ENCODE measurements at places on chromosomes 1 and 21.
A peak's percentile ranks its signal among the peaks of the same experiment; 100 is the strongest.

DNA sequence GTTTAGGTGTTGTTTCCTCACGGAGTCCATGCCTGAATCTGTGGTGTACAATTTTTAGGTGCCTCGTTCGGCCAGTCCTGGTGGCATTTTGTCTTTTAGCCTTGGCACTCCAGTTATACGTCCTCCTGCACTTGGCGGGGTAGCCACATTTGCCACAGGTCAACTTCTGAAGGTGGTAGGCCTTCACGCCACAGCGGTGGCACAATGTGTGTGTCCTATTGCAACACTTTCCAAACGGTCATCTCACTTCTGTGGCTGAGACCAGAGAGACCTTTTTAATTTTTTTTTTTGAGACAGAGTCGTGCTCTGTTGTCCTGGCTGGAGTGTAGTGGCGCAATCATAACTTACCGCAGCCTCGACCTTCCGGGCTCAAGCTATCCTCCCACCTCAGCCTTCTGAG, 49.1 kb downstream of the CAMTA1 start:
- DNase-seq = no peak

GRCh38 chr1:36728051-36728450, 245.3 kb upstream of the CSF3R start:
- DNase-seq = no peak

DNA sequence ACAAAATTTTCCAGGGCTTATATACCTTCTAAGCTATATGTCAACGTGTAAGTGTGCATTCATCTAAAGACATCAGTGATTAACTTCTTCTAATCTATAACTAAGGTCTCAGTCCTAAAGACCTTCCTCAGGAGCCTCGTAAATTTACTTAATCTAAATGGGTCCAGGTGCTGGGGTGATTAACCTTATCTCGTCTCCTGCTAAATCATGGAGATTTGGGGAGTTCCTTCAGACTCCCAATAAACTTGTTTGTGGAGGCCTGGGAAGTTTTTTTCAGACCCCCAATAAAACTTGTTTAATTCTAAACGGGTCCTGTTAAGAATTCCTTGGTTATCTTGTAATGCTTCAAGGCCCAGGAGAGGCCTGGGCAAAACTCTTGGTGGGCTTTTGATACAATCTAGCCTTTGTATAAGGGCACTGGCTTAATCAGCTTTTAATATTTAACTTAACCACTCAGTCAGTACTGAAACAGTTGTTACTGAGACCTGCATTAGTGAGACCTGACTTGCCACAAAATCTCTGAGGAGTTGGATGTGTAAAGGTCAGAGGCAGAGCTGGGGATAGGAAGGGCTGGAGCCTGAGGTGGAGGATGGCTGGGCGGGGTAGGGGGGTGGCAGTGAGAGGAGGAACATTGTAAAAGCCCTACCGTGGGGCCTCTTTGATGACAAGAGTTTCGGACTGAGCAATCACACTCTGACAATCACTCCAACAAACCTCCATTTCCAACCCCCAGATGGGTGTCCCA, 6.2 kb upstream of the HMGCS2 start:
- no peak for DNase-seq

DNA sequence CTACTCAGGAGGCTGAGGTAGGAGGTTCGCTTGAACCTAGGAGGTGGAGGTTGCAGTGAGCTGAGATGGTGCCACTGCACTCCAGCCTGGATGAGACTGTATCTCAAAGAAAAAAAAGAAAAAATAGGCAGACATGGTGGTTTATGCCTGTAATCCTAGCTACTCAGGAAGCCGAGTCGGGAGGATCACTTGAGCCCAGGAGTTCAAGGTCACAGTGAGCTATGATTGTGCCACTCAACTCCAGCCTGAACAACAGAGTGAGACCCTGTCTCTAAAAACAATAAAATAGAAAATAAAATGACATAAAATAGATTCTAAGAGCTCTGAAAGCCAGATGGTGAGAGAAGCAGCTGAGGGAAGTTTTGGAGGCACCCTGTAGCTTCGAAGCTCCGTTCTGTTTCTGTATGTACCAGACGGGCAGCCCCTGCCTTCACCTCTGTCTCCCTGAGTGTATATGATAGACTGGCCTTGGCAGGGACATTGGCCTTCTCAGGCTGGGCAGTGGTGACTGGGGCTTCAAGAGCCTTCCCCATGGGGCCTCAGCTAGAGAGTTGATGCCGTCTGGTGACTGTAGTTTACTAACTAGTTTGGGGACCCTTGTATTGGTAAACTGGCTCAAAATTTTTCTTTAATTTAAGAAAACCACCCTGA, 54.4 kb upstream of the SPOCD1 start:
- no peak for DNase-seq

GRCh38 chr1:68808351-68808750, 311.5 kb upstream of the DEPDC1 start:
- no peak for DNase-seq

- DNase-seq = no peak
Measured at GRCh38 chr1:178916448-178917174, 45.7 kb upstream of the ANGPTL1 start.

DNA sequence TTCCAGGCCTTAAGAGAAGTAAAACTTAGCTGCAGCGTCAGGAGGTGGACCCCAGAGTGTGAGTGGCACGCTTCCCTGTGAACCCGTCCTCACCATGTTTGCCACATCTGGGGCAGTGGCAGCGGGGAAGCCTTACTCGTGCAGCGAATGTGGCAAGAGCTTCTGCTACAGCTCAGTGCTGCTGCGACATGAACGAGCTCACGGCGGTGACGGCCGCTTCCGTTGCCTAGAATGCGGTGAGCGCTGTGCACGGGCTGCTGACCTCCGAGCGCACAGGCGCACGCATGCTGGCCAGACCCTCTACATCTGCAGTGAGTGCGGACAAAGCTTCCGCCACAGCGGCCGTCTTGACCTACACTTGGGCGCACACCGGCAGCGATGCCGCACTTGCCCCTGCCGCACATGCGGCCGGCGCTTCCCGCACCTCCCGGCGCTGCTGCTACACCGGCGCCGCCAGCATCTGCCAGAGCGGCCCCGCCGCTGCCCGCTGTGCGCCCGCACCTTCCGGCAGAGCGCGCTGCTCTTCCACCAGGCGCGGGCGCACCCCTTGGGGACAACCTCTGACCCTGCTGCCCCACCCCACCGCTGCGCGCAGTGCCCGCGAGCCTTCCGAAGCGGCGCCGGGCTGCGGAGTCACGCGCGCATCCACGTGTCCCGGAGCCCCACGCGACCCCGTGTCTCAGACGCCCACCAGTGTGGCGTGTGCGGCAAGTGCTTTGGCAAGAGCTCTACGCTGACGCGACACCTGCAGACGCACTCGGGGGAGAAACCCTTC, 9.3 kb downstream of the ZNF672 start:
- DNase-seq = no peak

DNA sequence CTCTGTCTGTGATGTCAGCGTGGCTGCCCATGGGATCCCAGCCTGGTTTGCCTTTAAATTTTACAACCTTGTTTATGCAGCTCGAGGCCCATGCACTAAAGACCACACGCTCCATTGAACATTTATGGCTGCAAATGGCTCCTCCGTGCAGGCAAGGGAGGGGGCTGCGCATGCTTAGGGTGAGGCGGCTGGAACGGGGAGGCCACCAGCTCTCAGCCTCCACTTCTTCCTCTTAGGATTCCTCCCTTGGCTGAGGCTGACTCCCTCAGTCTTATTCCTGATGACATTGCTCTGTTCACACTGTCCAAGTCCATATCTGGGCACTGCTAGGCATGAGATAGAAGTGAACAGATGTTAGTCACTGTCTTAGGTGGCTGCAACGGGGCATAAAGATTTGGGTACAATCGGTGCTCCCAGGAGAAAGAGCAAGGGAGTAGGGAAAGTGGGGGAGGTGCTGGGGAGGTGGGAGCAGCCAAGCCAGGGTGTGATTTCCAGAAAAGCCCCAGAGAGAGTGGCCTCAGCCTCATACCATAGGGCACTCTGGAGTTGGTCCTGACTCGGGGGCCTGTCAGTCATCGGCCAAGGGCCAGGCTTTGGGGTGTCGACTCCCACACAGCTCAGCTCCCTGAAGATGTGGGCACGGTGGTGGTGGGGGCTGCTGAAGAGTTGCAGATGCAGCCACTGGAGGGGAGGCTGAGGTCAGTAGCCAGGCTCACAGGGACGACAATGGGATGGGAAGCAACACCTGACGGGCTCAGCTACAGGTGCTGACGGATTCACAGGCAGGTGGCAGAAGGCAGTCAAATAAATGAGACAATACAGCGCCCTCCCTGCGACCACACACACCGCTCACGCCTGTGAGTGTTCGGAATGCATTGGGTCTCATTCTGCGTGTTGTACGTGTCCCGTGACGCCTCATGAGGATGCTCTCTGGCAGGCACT, 37.3 kb upstream of the ACTL8 start:
- no peak for DNase-seq

- DNase-seq = peak; percentile 55
Measured at GRCh38 chr1:103529746-103530145, 4.2 kb downstream of the RNPC3 start.

DNA sequence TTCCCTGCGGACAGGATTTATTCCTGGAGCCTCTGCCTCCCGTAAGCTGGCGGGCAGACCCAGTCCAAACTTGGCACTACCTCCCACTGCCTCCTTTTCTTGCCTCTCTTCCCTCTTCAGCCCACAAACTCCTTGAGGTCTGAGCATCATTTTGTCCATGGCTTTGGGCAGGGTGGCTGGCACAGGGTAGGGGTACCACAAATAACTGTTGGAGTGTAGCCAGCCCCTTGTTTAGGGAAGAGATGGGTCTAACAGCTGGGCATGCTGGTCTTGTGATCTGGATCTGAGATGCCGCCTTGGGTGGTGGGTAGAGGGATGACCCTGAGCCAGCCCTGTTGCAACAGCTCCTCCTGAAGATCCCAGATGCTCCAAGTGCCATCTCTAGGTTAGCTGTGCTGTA, 71.4 kb upstream of the CLDN14 start:
- no peak for DNase-seq

DNA sequence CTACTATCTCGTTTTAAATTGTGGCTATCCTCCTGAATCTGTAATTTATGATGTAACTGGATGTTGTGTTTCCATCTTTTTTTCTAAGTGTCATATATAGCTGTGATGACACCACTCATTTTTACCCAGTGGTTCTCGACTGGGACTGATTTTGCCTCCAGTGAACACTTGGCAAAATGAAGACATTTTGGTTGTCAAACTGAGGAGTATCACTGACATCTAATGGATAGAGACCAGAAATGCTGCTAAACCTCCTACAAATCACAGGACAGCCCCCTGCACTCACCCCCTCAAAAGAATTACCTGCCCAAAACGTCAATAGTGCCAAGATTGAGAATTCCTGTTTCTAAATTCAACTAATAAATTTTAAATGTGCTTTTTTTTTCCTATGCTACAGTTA, 1.9 kb downstream of the TRMT13 start:
- DNase-seq = no peak

GRCh38 chr21:15009837-15010363, 54.9 kb downstream of the NRIP1 start:
- no peak for DNase-seq

GRCh38 chr21:44792702-44793591, 8.7 kb downstream of the UBE2G2 start:
- DNase-seq = peak; percentile 39

- no peak for DNase-seq
Measured at GRCh38 chr1:43937179-43937865, 3.7 kb downstream of the ARTN start.

DNA sequence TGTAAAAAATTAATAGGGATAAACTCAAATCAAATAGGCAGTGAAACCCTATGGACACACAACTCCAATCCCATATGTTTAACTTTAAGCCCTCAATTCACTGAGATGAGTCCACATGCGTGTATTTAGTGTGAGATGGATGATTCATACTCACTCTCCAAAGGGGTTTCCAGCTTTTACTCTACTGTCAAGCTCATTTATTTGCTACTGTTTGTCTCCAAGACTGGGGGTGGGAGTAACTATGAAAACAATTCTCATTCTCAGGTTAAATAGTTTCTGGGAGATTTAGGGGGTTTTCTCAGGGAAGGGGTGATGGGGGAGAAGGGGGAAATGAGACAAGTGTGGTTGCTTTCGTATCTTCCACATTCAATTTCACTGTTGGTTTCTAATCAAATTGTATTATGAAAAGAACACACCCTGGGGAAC, 2.7 kb downstream of the RAB29 start:
- DNase-seq = no peak

DNA sequence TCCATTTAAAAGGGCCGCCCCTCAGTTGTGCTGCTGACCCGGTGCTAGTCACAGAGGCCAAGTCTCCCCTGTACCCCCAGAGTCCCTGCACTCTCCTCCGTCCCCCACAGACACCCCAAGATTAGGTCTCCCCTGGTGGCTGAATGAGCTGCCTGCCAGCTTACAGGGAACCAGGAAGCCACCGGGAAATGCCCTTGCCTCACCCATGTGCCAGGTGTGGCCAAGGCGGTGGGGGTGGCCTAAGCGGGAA, 32.7 kb downstream of the HSPG2 start:
- DNase-seq = no peak

- DNase-seq = no peak
Measured at GRCh38 chr1:245862812-245863540, 644.1 kb downstream of the SMYD3 start.

- no peak for DNase-seq
Measured at GRCh38 chr1:118688891-118689290, 299.3 kb downstream of the TBX15 start.
